Hepatocyte (in vitro differentiated cells): ENCODE measurements at places on chromosomes 3 and 15. TPM values are rescaled to one million over a fixed set of nuclear protein-coding genes. Genes with fewer than 3 reads are reported as not detected.

DNA sequence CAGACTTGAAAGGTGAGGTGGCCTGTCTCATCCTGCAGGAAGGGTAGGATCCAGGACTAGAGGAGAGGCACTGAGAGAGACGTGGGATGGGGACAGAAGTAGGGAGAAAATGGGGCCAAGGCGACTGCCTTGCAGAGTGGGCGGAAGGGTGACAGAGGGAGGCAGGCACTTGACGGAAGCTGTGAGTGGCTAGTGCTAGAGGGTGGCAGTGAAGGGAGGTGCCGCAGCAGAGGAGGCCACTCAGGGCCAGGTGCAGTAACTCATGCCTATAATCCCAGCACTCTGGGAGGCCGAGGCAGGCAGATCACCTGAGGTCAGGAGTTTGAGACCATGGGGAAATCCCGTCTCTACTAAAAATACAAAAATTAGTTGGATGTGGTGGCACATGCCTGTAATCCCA is 7.3 kb downstream of the CCDC33 start:
- peaks cover 18% of the 10 kb centered on the region for H3K4me1 ChIP-seq
- DNase-seq, result no peak
- H3K4me3 ChIP-seq, result no peak overlapping the region
- peaks cover 8% of the 10 kb centered on the region for H3K27me3 ChIP-seq

GRCh38 chr3:8450618-8451017 is 51.0 kb upstream of the LMCD1 start:
- H3K27ac ChIP-seq, result no peak overlapping the region
- H3K4me1 ChIP-seq, result peaks cover 1% of the 10 kb centered on the region
- no peaks in the 10 kb centered on the region for H3K27me3 ChIP-seq
- H3K36me3 ChIP-seq, result no peaks in the 10 kb centered on the region

DNA sequence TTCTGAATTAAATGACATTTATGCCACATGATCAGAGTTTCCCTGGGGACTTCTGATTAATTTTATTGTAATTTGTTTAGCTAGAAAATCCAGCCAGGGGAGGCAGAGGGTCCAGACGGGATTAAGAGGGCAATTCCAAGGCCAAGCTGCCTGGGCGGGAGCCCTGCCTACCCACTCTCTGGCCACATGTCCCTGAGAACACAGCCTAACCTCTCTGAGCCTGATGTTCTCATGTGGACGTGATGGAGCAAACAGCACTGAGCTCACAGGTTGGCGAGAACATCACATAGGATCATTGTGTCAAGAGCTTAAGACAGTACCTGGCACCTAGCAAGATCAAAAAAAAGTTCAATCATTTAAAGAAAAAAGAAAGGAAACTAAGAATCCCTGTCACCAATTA is 1.0 kb downstream of the LRRC2 start:
- peaks cover 4% of the 10 kb centered on the region for H3K27me3 ChIP-seq
- DNase-seq, result no peak
- peaks cover 6% of the 10 kb centered on the region for H3K4me1 ChIP-seq
- H3K4me3 ChIP-seq, result no peak overlapping the region

DNA sequence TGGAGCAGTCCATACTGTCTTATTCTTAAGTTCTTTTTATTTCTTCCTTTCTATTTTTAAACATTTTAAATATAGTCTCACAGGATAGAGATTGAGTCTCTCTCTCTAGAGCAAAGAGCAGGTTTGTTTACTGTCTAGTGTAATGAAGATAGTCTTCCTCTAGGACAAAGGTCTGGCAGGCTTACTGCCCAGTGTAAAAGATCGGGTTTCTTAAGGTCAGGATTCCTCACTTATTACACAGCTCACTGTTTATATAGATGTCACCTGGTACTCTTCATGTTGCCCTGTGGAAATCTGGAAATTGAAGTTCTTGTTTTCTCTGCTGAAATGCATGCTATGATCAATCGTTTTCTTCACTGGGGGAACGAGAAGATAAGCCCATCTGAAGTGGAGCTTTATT is 76.0 kb downstream of the ZBBX start:
- no peaks in the 10 kb centered on the region for H3K27me3 ChIP-seq
- H3K4me3 ChIP-seq, result no peak overlapping the region
- H3K4me1 ChIP-seq, result no peaks in the 10 kb centered on the region
- no peaks in the 10 kb centered on the region for H3K36me3 ChIP-seq
- no peak overlapping the region for H3K27ac ChIP-seq
- DNase-seq, result peak; percentile 13

DNA sequence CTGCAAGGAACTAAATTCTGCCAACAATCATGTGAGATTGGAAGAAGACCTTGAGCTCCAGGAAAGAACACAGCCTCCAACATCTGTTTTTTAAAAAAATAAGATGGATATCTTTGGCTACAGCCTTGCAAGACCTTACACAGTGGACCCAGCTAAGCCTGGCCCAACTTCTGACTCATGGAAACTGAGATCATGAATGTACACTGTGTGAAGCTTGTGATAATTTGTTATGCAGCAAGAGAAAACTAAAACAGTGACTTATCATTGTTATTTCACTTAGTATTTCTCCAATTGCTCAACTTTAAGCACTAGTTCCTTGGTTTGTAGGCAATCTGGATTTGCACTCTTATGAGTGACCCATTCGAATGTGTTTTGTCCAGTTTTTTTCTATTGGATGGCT is 29.3 kb downstream of the SHQ1 start:
- no peak overlapping the region for H3K4me3 ChIP-seq
- no peaks in the 10 kb centered on the region for H3K36me3 ChIP-seq
- DNase-seq, result peak; percentile 26
- no peaks in the 10 kb centered on the region for H3K27me3 ChIP-seq
- peaks cover 19% of the 10 kb centered on the region for H3K4me1 ChIP-seq

GRCh38 chr15:101540480-101541239 is 51.2 kb upstream of the PCSK6 start:
- H3K4me3 ChIP-seq, result no peak overlapping the region
- H3K36me3 ChIP-seq, result no peaks in the 10 kb centered on the region
- H3K27ac ChIP-seq, result no peak overlapping the region

GRCh38 chr15:38670128-38671005 is 105.8 kb upstream of the RASGRP1 start:
- H3K36me3 ChIP-seq, result no peaks in the 10 kb centered on the region
- no peak overlapping the region for H3K4me3 ChIP-seq
- no peak for DNase-seq
- H3K27ac ChIP-seq, result no peak overlapping the region
- no peaks in the 10 kb centered on the region for H3K4me1 ChIP-seq

DNA sequence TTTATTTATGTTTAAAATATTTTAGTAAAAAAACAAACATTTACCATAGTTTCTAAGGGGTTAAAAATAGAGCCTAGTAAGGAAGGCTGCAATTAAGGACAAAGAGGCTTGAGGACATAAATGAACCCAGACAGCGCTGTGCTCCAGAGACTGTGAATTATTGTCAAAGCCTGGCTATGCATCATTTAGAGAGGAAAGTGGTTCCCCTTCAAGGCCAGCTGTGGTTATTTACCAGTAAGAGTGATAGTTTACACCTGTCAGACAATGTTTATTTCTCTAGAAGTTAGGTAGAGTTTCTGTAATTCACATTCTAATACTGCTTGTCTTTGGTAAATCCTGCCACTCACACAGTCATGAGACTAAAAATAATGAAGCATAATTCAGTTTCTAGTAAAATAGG is 32.4 kb upstream of the PIK3R4 start:
- H3K27me3 ChIP-seq, result peaks cover 5% of the 10 kb centered on the region
- H3K4me1 ChIP-seq, result no peaks in the 10 kb centered on the region
- DNase-seq, result no peak

GRCh38 chr3:130077636-130078035 is 4.0 kb upstream of the ALG1L2 start:
- H3K36me3 ChIP-seq, result no peaks in the 10 kb centered on the region
- no peak overlapping the region for H3K27ac ChIP-seq
- H3K27me3 ChIP-seq, result no peaks in the 10 kb centered on the region
- no peaks in the 10 kb centered on the region for H3K4me1 ChIP-seq

DNA sequence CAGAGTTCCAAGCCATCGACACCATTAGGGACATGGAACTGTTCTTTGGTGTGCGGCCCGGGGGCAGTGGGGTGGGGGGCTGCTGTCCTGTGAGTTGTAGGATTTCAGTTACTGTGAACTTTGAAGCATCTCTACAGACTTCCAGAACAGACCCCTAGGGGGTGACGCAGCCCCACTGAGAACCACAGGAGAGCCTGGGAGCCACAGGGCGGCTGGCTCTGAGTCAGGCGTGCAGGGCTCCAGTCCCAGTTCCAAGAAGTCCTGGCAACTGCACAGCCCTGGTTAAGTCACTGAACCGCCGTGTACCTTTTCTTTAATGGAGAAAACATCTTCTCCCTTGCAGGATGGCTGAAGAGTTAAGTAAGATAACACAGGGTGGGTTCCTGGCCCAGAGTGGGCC is 23.5 kb upstream of the LRTM1 start:
- no peak overlapping the region for H3K4me3 ChIP-seq
- H3K4me1 ChIP-seq, result peaks cover 20% of the 10 kb centered on the region
- H3K36me3 ChIP-seq, result no peaks in the 10 kb centered on the region
- DNase-seq, result peak; percentile 86

- peaks cover 5% of the 10 kb centered on the region for H3K4me1 ChIP-seq
- H3K4me3 ChIP-seq, result no peak overlapping the region
- H3K36me3 ChIP-seq, result no peaks in the 10 kb centered on the region
Observed at GRCh38 chr3:61610316-61610715, 48.9 kb downstream of the PTPRG start.

GRCh38 chr3:147483578-147483977 is 74.4 kb downstream of the ZIC1 start:
- H3K27ac ChIP-seq, result no peak overlapping the region
- no peaks in the 10 kb centered on the region for H3K27me3 ChIP-seq
- DNase-seq, result no peak
- no peaks in the 10 kb centered on the region for H3K36me3 ChIP-seq
- H3K4me3 ChIP-seq, result no peak overlapping the region
- no peaks in the 10 kb centered on the region for H3K4me1 ChIP-seq

BOC gene
- 17.9 and 20.4 TPM in 2 replicates for total RNA-seq

COLQ gene
- total RNA-seq, result 0.27 and 5.5 TPM in 2 replicates

SAXO2 gene
- total RNA-seq, result 0.64 and 2.3 TPM in 2 replicates

REC114 gene
- not detected in 2 replicates for total RNA-seq

GMPS gene
- total RNA-seq, result 51.5 and 55.1 TPM in 2 replicates

C3orf70 gene
- total RNA-seq, result 5.1 and 6.0 TPM in 2 replicates
